Effector memory CD8-positive, alpha-beta T cell (primary cell): ENCODE measurements at places on chromosomes 7 and 10.
A peak's percentile ranks its signal among the peaks of the same experiment; 100 is the strongest.

DNA sequence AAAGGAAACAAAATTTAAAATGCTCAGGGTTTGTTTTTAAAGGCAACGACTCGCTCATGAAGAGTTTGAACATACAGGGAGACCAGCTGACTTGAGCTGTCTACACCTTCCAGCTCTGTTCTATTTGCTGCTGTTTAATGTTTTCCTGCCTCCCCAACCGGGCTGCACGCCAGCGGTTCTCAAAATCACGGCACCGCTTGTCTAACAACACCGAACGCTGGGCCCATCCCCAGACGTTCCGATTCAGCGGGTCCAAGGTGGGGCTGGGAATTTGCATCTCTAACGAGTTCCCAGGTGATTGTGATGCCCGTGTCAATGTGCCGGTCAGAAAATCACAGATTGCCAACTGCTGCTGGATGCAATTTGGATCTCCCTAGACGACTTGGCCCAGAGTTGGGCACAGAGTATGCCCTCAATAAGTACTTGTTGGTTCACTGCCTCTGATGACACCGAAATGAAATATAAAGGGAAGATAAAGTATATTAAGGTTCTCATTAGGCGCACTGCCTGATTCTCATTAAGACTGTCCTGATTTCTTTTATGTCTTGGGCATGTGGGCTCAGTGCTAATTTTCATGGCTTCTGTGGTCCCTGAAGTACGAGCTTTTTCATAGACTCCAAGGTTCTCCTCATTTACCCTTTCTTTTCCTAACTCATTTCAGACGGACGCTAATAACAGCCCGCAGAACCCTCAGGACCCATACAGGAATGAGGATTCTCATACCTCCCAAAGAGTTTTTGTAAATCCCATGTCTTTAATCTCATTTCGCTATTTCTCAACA is 28.5 kb downstream of the CELF2 start:
- DNase-seq: no peak

DNA sequence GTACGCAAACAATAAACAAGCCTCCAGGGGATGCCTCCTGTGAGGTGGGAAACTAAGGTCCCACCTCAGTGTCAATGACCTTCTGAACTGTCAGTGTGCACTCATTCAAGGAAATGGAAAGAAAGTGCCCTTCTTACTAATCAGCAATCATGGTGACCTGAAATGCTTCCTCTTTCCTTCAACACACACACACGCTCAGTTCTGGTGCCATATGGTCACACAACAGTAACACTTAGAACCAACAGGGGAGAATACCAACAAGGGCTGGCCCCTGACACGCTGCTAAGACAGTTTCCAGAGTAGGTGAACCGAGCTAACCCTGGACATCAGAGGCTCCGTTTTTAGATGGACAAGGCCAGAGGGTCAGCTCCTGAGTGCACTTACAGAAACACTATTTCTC is 42.1 kb upstream of the EFCAB10 start:
- DNase-seq: no peak

GRCh38 chr10:28628184-28628893 is 49.0 kb upstream of the BAMBI start:
- DNase-seq: peak; percentile 59

- no peak for DNase-seq
Observed at GRCh38 chr7:37493123-37493522, 44.5 kb upstream of the ELMO1 start.

GRCh38 chr10:95389982-95390381 is 99.2 kb upstream of the PDLIM1 start:
- no peak for DNase-seq

- no peak for DNase-seq
Observed at GRCh38 chr10:117262903-117263293, 22.0 kb downstream of the SLC18A2 start.

- no peak for DNase-seq
Observed at GRCh38 chr7:5620459-5620881, 161.0 kb downstream of the RNF216 start.

- DNase-seq: no peak
Observed at GRCh38 chr7:99897322-99898022, 20.6 kb upstream of the OR2AE1 start.

- DNase-seq: no peak
Observed at GRCh38 chr7:93890464-93891068, at the start of gene TFPI2. Gene TFPI2, minus strand, starts transcription at chr7:93890753. Its CDS starts 75 bp downstream, at chr7:93890678.

- DNase-seq: no peak
Observed at GRCh38 chr7:16708980-16709379, 44.6 kb upstream of the TSPAN13 start.
